ENCODE measurements at places on chromosomes 7 and 10.

DNA sequence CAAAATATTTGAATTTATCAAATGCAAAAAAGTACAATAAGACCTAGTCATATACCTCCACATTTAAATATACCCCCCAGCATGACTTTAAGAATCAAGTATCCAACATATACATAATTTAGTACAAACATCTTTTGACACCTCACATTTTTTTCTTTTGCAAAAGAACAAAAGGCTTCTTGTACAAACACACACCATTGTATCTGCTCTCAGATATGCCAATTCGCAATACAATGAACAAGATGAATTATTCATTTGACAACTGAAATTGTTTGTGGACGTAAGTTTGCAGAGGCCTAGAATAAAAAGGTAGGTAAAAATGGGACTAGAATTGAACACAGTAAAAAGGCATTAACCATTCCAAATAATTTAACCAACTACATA, 154.4 kb downstream of the CACNA2D1 start:
- peaks cover 5% of the 10 kb centered on the region for H3K36me3 ChIP-seq
- H3K27ac ChIP-seq: no peak overlapping the region
- H3K4me1 ChIP-seq: no peaks in the 10 kb centered on the region
- no peak overlapping the region for H3K4me3 ChIP-seq

DNA sequence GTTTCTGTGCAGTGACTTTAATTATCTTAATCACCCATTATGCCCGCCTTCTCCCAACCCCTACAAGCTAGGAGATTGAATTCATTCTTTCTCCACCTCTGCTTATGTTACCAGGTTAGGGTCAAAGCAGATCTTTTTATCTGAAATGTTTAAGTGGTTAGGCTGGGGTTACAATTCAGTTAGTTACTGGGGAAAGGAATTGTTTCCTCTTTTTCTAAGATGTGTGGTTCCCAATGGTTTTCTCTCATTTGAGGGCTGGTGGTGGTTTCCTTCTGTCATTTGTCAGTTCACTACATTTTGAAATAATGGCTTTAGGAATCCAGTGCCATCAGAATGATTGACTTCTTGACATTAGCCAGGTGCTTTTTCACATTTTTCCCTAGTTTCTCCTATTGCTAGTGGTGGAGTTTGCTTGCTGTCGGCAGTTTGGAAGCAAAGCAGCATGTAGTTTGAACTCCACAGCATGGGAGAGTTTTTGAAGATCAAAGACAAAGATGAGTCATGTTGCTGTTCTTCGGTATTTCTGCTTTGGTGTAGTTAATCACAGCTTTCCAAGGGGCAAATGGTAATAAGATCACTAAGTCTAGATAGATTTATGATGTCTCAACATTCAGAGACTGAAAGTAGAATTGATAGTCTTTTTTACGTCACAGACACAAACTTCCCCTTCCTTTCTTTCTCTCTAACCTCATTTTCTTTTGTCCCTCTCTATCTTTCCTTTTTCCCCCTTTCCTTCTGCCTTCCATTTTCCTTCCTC, 168.2 kb downstream of the SND1 start:
- peak overlapping the region; percentile 27 for H3K27ac ChIP-seq
- no peaks in the 10 kb centered on the region for H3K27me3 ChIP-seq
- peak; percentile 44 for DNase-seq
- H3K4me3 ChIP-seq: no peak overlapping the region
- H3K4me1 ChIP-seq: peaks cover 35% of the 10 kb centered on the region

DNA sequence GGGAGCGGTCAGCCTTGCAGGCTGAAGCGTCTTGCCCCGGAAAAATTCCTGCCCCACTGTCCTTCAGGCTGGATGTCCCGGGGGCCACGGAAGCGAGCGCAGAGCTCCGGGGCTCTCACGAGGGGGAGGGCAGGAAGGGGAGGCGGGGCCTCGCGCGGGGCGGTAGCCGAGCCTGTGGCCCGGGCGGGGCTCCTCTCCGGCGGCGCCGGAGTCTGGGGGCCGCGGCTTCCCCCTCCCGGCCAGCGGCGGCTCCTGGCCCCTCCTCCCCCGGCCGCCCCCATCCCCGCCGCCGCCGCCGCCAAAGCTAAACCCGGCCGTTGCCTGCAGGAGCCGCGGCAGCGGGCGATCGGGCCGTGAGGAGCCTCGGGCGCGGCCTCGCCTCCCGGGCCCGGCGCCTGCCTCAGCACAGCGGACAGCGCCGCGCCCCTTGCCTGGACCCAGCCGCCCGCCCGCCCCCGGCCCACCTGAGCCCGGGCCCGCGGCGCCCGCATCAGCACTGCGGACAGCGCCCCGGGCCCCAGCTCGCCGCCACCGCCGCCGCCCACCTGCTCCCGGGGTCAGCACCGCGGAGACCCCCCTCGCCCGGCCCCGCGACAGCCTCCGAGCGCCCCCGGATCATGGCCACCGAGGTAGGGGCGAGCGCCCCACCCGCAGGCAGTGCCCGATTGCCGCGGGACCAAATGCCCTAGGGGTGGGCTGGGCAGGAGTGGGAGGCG, at the start of gene GOLGA7B:
TSS of gene GOLGA7B (plus strand) at position 157 of the 716 bp plus-strand sequence. CDS start at position 618, 461 bp downstream.
- H3K27me3 ChIP-seq: peaks cover 31% of the 10 kb centered on the region
- no peak for DNase-seq
- H3K27ac ChIP-seq: no peak within 1 kb of the TSS
- peaks cover 4% of the 10 kb centered on the region for H3K4me1 ChIP-seq

DNA sequence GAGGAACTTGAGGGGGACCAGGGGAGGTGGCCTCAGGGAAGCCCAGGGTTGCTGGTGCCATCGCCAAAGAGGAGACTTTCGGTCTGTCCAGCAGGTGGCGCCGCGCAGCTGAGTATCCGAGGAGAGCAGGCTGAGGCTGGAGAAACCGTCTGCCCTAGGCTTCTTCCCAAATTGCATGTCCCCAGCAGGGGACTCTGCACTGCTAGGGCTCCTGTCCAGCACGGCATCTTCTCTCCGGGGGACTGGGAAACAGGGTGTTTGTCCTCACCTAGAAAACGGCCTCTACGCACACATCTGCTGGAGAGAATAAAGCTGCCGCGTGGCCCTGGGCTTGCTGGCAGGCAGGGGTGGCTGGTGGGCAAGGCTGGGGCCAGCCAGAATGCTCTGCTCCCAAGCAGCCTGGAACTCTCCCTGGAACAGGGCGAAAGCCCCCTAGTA, 161.9 kb downstream of the SH2D4B start:
- no peak overlapping the region for H3K27ac ChIP-seq
- H3K36me3 ChIP-seq: no peaks in the 10 kb centered on the region
- H3K27me3 ChIP-seq: no peaks in the 10 kb centered on the region
- no peak overlapping the region for H3K4me3 ChIP-seq
- DNase-seq: peak; percentile 77

GRCh38 chr7:18288322-18289037, 207.1 kb upstream of the HDAC9 start:
- H3K36me3 ChIP-seq: no peaks in the 10 kb centered on the region
- DNase-seq: no peak
- H3K4me1 ChIP-seq: no peaks in the 10 kb centered on the region
- H3K27ac ChIP-seq: no peak overlapping the region

DNA sequence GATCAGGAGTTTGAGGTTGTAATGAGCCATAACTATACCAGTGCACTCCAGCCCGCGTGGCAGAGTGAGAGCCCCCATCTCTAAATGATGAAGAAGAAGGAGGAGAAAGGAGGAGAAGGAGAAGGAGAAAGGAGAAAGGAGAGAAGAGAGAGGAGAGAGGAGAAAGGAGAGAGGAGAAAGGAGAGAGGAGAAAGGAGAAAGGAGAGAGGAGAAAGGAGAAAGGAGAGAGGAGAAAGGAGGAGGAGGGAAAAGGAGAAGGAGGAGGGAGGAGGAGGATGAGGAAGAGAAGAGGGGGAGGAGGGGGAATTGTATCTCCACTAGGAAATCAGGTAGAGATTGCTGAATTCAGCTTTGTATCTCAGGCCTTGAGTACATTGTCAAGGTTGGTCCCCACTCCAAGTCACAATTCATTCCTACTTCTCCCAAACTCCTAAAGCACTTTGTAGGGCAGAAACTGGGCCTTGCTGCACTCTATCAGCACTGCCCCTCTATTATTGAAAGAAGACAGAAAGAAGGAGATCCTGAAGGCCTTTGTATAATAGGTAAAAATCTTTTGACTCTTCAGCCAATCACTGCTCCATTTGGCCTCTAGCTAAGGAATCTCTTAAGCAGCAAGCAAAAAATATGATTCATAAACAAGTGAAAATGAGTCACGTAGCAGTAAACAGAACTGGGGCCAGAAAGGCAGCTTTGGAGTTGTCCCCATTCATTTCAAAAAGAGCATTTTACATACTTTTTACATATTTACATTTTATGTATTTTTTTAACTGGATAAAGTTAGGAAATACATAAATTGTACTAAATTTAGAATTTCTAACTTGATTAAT, 178.0 kb downstream of the IMMP2L start:
- no peak overlapping the region for H3K4me3 ChIP-seq
- no peak overlapping the region for H3K27ac ChIP-seq
- H3K4me1 ChIP-seq: peaks cover 7% of the 10 kb centered on the region

DNA sequence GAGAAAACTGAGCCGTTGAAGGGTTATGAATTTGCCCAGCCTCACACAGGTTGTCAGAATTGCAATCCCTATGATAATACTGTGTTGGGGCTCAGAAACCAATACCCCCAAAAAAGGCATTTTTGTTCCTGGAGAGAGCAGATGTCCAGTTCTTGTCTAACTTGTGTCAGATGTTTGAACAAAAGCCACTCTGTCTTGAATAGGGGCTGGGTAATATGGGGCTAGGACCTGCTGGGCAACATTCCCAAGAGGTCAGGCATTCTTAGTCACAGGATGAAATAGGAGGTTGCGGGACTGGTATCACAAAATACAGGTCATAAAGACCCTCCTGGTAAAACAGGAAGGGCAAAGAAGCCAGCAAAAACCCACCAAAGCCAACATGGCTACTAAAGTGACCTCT, 482.1 kb downstream of the IPMK start:
- H3K4me3 ChIP-seq: no peak overlapping the region
- H3K4me1 ChIP-seq: no peaks in the 10 kb centered on the region
- no peak for DNase-seq
- no peaks in the 10 kb centered on the region for H3K36me3 ChIP-seq

- H3K27ac ChIP-seq: peak overlapping the region; percentile 20
- peaks cover 9% of the 10 kb centered on the region for H3K4me1 ChIP-seq
- DNase-seq: peak; percentile 22
- no peak overlapping the region for H3K4me3 ChIP-seq
- H3K36me3 ChIP-seq: peaks cover 32% of the 10 kb centered on the region
- no peaks in the 10 kb centered on the region for H3K27me3 ChIP-seq
Measured at GRCh38 chr7:135930565-135931461, 46.3 kb downstream of the MTPN start.

DNA sequence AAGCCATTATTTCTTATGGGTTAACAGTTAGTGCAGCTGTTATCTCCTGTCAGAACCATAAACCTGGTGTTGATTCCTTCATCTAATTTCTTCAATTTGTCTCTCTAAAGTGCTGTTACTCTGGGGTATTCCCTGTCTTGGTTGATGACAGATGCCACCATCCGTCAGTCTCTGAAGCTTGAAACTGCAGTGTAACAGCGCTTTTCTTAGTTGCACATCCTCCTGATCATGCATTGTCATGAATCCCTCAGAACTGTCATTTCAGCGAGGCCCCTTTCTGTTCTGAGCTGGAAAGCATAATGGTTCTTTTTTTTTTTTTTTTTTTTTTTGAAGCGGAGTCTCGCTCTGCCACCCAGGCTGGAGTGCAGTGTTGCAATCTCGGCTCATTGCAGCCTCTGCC, 193.9 kb downstream of the SDK1 start:
- H3K4me3 ChIP-seq: no peak overlapping the region
- H3K36me3 ChIP-seq: no peaks in the 10 kb centered on the region
- no peak overlapping the region for H3K27ac ChIP-seq

DNA sequence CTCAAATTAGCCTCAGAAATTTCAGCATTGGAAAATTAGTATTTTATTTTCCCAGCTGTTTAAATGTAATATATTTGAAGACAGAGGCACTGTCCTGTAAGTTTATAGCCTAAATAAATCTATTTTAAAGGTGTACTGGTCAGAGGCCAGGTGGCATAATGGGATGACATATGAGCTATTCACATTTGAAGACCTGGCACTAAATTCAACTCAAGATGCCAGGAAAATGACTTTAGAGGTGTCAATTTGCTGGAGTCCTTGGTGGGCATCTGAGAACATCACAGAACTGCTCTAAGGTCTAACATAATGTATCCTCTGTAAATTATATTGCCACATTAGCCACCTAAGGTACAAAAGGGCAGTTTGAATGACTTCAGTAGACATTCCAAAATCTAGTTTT, 348.9 kb upstream of the BMPER start:
- no peaks in the 10 kb centered on the region for H3K27me3 ChIP-seq
- H3K4me1 ChIP-seq: no peaks in the 10 kb centered on the region
- H3K27ac ChIP-seq: no peak overlapping the region
- DNase-seq: no peak
- no peak overlapping the region for H3K4me3 ChIP-seq
- no peaks in the 10 kb centered on the region for H3K36me3 ChIP-seq

DNA sequence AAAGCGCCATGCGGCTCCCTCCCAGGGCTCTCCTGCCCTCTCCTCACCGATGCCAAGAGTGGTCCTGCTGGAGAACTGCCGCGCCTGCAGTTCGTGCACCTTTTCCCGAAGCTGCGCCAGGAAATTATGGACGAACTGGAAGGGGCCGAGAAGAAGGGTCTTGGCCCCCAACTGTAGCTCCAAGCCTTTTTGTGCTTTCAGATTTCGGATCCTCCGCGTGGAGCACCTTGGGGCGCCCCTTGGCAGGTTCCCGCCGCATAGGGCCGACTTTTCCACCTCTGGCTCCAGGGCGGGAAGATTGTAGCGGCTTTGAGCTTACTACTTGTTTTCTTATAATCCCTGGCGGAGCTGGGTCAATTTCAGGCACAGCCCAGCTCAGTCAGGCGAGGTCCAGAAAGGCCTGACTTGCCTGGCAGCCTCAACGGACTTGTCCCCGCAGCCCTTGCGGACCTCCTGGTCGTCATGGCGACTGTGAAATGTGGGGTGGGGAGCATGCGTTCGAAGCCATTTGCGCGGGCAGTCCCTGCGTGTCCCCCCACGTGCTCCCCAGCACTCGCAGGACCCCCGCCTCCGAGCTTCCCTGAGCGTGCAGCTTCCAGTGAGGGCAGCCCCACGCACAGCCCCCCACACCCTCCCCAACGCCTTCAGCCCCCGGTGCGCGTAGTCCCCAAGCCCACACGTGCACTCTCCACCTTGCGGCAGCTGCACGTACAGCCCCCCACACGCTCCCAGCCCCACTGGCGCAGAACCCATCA, 129.9 kb downstream of the KBTBD2 start:
- H3K27ac ChIP-seq: no peak overlapping the region
- H3K36me3 ChIP-seq: 0 out of 2 replicates have a peak, but pooled peaks cover 3% of the 10 kb centered on the region
- no peaks in the 10 kb centered on the region for H3K27me3 ChIP-seq

DNA sequence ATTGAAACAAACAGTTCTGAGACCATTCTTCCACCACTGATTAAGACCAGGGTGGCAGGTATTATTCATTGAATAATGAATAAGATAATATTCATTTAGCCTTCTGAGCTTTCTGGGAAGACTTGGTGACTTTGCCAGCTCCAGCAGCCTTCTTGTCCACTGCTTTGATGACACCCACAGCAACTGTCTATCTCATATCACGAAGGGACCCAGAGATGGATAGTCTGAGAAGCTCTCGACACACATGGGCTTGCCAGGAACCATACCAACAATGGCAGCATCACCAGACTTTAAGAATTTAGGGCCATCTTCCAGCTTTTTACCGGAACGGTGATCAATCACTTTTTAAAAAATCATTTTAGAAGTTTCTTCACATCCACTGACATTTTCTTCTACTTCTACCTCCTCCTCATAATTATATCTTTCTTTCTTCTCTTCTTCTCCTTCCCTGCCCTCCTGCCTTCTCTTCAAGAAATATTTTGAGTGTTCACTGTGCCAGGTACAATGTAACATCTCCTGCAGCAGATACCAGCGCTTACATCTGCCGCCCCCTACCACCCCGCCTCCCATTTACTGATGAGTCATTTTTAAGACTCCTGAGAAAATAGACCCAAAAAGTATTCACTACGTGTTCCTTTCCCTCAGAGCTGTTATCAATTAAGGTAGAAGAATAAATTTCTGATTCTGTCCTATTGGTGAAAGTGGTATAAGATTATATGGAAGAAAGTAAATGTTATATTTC, 101.7 kb downstream of the VTI1A start:
- H3K27ac ChIP-seq: no peak overlapping the region
- DNase-seq: no peak
- no peak overlapping the region for H3K4me3 ChIP-seq
- H3K36me3 ChIP-seq: no peaks in the 10 kb centered on the region
